Activated CD4-positive, alpha-beta memory T cell treated with anti-CD3 and anti-CD28 coated beads, Interleukin-2, amount 10 ng/mL, durations not matched to agents 7 days and 5 days (primary cell): ENCODE measurements at places on chromosomes 7 and 10. TPM values are rescaled to one million over a fixed set of nuclear protein-coding genes. Genes with fewer than 3 reads are reported as not detected.
A peak's percentile ranks its signal among the peaks of the same experiment; 100 is the strongest.

The KAZALD1 gene
- total RNA-seq, result 0.53 TPM

The ACSM6 gene
- total RNA-seq, result not detected

GRCh38 chr10:86968271-86968993, at the start of gene ADIRF:
TSS of gene ADIRF (plus strand) at chr10:86968482. CDS start at chr10:86968545, 63 bp downstream.
- no peaks in the 10 kb centered on the region for H3K36me3 ChIP-seq
- H3K4me3 ChIP-seq, result peak within 1 kb of the TSS; percentile 24
- DNase-seq, result no peak
- peaks cover 28% of the 10 kb centered on the region for H3K27me3 ChIP-seq
- peaks cover 44% of the 10 kb centered on the region for H3K4me1 ChIP-seq

GRCh38 chr7:141114029-141114664, 40.3 kb downstream of the TMEM178B start:
- no peak overlapping the region for H3K4me3 ChIP-seq
- no peak overlapping the region for H3K27ac ChIP-seq
- H3K36me3 ChIP-seq, result no peaks in the 10 kb centered on the region
- no peaks in the 10 kb centered on the region for H3K27me3 ChIP-seq
